ENCODE measurements at places on chromosomes 13 and 19.

- DNase-seq, result no peak
Observed at GRCh38 chr13:23750383-23751121, 138.6 kb downstream of the MIPEP start.

DNA sequence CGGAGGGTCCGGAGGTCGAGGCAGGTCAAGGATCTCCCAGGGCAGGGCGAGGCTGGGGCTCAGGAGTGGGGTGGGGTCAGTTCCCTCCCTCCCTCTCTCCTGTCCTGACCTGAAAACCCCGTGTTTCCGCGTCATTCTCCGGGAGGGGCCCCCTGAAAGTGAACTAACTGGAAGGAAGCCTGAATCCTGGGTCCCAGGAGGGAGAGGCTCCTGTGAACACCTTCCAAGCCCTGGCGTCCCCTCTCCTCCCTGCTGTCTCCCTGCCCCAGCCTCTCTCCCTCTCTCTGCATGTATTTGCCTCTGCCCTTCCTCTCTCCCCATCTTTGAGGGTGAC lies 741 bp upstream of the CADM4 start:
- DNase-seq, result no peak

GRCh38 chr13:49802426-49802825 lies 9.9 kb upstream of the KPNA3 start:
- DNase-seq, result no peak

DNA sequence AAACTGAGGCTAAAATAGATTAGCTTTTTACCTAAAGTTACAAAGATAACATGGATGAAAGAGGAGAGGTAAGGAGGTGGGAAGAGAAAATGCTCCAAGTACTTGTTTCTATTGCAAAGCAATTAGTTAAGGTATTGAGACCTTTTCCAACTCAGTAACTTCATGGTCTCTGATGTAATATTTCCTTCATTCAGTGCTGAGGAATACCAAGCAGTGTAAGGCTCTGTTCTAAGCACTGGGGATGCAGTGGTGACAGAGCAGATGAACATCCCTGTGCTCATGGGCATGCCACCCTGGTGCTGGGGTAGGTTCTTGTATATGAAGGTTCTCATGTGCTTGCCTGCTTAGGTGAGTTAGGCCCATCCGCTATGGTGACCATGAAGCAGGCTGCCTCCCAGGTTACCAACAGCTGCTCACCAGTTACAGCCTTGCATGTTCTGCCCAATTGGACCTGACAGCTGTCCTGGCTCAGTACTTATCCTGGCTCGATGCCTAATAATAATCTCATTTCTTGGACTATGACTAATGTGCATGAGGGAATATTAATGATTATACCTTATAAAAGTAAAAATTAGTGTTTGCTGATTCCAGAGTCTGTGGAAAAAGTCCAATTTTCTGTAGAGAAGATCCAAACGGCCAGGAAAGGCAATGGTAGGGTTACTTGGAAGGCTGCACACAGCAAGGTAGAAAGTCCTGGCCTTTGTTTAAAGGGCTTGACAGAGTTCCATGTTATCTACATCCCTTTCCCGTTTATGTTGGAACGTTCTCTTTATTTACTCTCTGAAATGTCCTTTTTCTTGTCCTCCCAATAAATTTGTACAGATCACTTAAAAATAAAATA lies 48.3 kb downstream of the LATS2 start:
- no peak for DNase-seq

DNA sequence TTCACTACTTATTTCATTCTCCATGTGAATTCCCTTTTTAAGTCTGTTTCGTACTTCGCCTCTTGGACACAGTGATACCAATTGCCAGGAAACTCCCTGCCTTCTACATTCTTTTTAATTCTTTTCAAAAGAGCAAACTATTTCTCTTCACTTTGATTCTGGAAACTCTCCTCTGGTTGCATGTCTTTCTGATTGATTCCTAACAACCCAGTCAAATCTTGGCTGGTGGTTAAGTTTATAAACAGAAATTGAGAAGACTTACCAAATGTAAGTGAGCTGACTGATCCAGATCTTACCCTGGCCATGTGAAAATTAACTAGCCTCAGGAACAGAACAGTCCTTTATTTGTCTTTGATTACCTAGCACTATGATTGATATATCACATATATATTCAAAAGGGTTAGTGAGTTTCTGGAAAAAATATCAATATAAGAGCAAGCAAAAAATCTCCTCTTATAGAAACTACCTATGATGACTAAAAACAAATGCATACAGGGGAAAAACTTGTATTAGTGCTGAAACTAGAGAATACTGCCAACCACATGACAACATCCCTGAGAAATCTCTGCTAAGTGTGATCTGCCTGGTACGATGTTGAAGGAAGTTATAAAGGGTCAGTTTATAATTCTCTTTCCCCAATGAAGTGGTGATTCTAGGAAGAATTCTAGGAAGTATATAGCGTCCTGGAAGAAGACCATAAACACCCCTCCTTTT lies 152.6 kb upstream of the HTR2A start:
- DNase-seq, result no peak

- no peak for DNase-seq
Observed at GRCh38 chr13:73849292-73849691, 284.9 kb downstream of the KLF12 start.

- DNase-seq, result no peak
Observed at GRCh38 chr19:15320116-15320515, 12.2 kb downstream of the BRD4 start.

GRCh38 chr13:23828086-23828485 lies 61.1 kb downstream of the MIPEP start:
- no peak for DNase-seq

DNA sequence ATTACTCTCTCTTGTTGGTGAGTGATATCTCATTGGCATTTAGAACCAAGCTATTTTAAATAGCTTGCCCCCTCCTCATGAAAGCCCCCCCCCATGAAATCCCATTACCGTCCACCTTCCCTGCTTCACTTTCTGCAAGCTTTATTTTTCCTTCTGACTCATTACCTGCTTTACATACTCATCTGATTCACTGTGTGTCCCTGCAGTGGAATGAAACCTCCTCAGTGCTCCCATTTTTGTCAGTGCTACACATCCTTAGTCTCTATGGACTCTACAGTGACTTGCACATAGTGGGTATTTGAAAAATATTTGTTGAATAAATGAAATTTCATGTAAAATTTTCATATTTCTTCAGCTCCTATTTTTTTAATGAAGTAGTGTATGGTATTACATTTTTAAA lies 62.3 kb downstream of the DOCK9 start:
- DNase-seq, result no peak

- no peak for DNase-seq
Observed at GRCh38 chr19:38247126-38247525, 9.0 kb downstream of the PPP1R14A start.
